Right ventricle myocardium inferior (tissue), 1 donor: ENCODE measurements at places on chromosomes 12 and 14. TPM values are rescaled to one million over a fixed set of nuclear protein-coding genes. Genes with fewer than 3 reads are reported as not detected.

CLEC14A gene
- total RNA-seq = 32.0 TPM

CCDC38 gene
- total RNA-seq = not detected

OR4Q3 gene
- total RNA-seq = not detected

DACT1 gene
- total RNA-seq = 2.8 TPM

TAS2R42 gene
- total RNA-seq = not detected

NKX2-1 gene
- total RNA-seq = not detected

KRT3 gene
- total RNA-seq = not detected

FOXG1 gene
- not detected for total RNA-seq

SOAT2 gene
- not detected for total RNA-seq

HCAR2 gene
- total RNA-seq = 0.46 TPM

LHX5 gene
- not detected for total RNA-seq

DIO2 gene
- 1.6 TPM for total RNA-seq

TAS2R7 gene
- not detected for total RNA-seq

LMNTD1 gene
- not detected for total RNA-seq

ISM2 gene
- not detected for total RNA-seq

BCL11B gene
- 0.14 TPM for total RNA-seq

DNA sequence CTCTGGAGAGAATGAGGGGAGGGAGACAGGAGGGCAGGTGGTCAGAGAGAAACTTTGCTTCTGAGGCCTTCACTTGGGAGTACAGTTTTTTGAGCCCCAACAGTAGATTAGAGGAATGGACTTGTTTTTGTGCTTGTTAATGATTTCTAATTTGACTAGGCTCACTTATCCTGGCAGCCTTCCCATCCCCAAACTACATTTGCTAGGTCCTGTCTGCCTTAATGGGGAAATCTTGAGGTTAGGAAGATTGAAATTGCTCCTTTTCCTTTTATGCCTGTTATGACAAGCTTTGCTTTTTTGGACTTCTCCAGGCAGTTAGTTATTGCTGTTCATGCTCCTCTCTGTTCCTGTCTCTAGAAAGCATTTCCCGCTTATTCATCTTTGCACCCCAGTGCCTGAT lies 37.7 kb downstream of the SYNE2 start:
- DNase-seq = no peak

DNA sequence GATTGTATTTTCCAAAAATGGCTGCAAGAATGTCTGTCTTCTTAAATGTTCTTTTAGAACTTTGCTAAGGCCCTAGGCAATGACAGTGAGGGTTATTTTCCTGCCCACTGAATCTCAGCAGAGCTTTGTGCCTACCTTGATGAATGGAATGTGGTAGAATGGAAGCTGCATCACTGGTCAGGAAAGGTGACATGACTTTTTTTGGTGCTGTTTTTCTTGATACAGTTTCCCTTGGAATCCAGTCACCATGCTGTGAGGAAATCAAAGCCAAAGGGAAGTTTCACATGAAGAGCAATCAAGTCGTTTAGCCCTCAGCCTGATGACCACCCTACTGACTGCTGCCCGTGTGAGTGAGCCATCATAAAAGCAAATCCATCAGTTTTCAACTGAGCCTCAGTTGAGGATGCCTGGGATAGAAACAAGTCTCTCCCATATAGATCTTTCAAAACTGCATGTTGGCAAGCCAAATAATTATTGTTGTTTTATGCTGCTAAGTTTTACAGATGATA lies 886.0 kb upstream of the FBXO33 start:
- no peak for DNase-seq

- DNase-seq = no peak
These were observed 10.1 kb downstream of the SLC25A29 start for GRCh38 chr14:100296106-100296651.

GRCh38 chr14:99242816-99243721 lies 28.9 kb downstream of the BCL11B start:
- DNase-seq = no peak

DNA sequence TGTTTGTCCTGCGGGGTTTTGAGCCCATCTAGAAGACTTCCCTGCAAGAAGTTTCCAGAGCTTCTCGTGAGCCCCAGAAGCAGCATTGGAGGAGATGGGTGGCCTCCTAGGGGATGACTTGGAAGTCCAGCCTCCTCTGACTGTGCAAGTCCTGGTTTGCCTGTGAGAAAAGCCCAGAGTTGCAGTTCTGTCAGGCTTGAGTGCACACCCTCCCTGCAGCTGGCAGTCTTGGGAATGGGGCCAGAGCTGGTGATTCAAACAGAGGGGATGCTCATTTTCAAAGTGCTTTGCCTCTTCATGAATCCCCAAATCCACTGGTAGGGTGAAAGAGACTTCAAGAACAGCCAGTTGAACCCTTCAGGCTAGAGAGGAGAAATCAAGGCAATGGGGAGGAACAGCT lies 3.9 kb upstream of the PPP1R1A start:
- no peak for DNase-seq

- no peak for DNase-seq
These were observed 556.9 kb downstream of the SLC16A7 start for GRCh38 chr12:60152756-60153155.

DNA sequence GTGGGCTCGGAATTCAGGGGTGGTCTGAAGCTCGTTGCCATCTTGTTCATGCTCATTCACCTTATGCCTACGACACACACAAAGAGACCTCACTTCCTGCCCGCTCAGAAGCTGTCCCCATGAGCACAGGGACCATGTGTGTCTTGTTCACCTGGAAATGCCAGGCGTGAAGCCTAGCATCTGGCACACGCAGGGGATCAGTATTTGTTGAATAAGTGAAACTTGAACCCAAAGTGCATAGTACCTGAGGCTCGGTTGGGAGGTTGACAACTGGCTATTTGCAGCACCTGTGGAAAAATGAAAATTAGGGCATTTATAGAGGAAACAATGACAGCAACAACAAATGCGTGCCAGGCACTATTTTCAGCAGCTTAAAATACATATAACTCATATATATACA lies 5.4 kb downstream of the C12orf43 start:
- no peak for DNase-seq

- DNase-seq = no peak
These were observed at the start of gene PLEKHD1 for GRCh38 chr14:69484444-69485314. PLEKHD1 (plus strand) TSS chr14:69484728; CDS start chr14:69484966, 238 bp downstream.

DNA sequence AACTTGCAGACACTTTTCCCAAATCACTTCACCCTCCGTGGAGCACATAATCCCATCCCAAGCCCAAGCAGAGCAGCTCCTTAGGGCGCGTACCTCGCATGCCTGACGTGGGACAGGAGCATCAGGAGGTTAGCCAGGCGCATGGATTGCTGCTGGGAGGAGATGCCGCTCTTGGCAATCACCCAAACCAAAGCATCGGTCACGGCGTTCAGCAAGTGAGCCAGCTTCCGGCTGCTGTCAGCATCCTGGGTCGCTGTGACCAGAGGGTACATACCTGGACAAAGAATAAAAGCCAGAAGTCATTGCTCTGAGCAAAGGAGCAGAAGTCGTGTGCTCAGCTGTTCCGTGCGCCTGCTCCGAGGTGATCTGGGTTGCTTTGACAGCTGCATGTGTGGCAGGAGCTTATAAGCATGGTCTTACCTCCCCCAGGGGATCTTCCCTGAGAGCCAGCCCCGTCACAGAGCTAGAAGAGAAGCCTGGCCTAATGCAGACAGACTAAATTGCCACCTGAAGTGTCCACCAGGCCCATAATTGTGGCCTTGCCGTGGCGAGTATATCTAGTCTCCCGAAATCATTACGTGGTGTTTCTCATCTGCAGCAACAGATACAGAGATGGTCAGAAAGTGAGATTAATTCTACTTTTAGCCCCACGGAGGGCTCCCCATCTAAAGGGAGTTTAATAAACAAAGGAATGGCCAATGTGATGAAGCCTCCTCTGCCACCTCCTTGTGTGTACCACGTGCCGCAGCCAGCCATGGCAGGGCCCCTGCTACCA lies 59.1 kb downstream of the ESR2 start:
- DNase-seq = no peak

- no peak for DNase-seq
These were observed 5.8 kb downstream of the HNRNPA1 start for GRCh38 chr12:54286042-54287030.

DNA sequence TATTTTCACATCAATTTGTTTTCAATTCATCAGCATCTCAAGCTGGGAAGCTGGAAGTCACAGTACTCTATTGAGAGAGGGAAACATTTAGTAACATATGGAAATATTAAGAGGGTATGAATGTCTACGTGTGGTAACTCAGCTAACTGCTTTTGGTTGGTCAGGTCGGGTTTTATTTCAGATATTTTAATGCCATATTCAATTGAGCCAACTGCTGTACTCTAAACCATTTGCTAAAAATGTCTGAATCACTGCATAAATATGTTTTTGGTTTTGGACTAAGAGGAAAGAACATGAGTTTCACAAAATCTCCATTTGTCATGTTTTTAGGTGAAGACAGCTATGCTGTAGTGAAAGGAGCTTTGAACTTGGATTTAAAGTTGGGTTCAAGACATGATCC lies 18.9 kb upstream of the PPFIBP1 start:
- DNase-seq = no peak

- DNase-seq = peak; percentile 77
These were observed 2.4 kb downstream of the ADCY4 start for GRCh38 chr14:24332268-24332993.

GRCh38 chr12:113186033-113186365 lies 478 bp downstream of the RITA1 start:
- DNase-seq = no peak

DNA sequence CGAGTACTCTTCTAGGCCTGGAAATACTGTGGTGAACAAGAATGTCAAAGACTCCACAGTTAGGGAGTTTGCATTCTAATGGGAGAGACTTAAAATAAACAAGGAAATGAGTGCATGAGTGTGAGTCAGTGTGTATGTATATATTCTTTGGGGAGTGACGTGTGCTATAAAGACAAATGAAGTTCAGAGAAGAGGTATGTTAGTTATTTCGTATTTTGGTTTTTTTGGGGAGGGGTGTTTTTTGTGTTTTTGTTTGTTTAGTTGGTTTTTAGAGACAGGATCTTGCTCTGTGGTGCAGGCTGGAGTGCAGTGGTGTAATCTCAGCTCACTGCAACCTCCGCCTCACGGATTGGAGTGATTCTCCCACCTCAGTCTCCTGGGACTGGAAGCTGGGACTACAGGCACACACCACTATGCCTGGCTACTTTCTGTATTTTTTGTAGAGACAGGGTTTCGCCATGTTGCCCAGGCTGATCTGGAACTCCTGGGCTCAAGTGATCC lies 74.3 kb downstream of the SRGAP1 start:
- no peak for DNase-seq

- no peak for DNase-seq
These were observed 46.9 kb upstream of the FLRT2 start for GRCh38 chr14:85483037-85483436.

GRCh38 chr14:34164162-34164864 lies 213.4 kb upstream of the EGLN3 start:
- no peak for DNase-seq

- no peak for DNase-seq
These were observed 27.6 kb upstream of the SEL1L start for GRCh38 chr14:81561084-81561775.

- DNase-seq = no peak
These were observed 76.3 kb downstream of the PHLDA1 start for GRCh38 chr12:75955251-75955650.

- no peak for DNase-seq
These were observed 834.7 kb downstream of the GALC start for GRCh38 chr14:87158283-87158682.

DNA sequence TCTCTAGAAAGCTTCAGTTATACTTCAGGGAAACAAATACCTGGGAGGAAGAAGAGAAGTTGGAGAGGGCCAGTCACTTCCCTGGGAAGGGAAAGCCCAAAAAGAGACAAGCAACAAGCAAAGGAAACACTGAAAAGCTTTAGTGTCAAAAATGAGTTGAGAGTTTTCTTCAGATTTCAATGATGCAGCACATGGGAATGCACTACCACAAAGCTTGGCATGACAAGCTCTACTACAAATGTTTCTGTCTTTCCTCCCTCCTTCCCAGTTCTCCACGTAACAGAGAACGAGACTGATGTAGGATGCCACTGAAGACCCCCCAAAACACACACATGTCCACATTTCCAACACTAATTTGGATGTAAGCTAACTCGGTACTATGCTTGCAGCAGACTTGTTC lies 26.8 kb upstream of the ADAMTS20 start:
- no peak for DNase-seq

DNA sequence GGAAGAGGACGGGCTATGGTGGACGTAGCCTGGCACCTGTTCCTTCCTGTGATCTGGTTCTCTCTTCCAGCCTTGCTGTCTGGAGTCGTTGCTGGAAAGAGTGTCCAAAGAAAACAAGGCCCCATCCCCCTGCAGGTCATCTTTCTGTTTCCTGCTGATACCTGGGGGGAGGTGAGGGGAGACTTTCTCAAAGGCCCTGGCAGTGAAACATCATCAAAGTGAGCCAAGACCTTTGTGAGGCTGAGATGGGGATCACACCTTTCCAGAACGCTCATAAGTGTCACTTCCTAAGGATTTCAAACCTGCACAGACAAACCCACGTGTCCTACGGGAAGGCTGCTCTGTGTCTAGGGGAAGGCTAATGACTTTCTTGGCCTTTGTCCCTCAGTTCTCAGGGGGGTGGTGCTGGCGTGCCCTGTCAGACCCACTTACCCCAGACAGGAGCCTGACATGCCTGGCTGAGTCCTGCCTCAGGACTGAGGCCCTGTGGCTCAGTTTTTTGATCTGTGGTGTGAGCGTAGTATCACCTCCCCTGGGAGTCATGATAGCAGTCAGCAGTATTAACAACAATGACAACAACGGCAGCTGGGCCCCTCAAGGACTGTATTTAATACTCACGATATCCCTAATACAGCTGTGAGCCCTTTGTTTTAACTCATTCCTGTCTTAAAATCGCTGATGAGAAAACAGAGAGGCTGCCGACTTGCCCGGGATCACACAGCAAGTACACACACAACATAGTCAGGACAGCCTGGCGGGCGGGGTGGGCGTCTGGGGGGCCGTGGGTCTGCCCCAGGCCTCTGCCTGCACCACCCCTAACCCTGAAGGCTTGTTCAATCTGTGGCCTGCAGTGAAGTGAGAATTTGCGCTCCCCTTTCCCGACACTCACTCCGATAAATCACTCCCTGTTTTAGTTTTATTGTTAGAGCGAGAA lies 235.2 kb downstream of the SLC41A2 start:
- DNase-seq = no peak

DNA sequence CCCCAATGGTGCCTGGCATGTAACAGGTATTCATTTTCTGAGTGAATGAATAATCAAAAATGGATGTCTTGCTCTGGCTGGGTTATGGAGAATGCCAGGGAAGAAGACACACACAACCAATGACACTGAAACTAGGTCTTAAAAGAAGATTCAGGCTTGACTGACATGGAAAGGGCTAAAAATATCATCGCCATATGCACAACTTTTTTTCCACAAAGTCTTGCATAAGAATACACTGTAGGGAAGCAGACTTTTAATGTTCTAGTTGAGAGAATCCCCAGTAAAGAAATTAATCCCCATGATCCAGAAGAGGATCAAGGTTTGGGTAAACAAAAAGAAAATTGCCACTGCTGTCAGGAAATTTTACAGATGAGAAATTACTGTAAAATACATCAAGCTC lies 116.4 kb downstream of the SLC2A13 start:
- DNase-seq = no peak

DNA sequence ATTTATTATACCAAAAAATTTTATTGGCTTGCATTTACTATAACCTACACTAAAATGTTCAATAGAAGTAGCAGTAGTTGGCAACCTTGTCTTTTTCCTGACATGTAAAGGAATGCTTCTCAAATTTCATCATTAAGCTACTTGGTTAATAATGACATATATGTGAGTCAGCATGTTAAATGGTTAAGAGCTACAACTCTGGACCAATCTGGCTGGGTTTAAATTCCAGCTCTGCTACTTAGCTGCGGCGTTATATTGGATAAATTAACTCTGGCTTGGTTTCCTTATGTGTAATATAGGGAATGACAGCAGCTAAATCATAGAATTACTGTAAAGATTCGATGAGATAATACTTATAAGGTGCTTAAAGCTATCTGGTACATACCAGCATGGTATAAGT lies 53.7 kb upstream of the OTOGL start:
- no peak for DNase-seq
